Glutamatergic neuron (in vitro differentiated cells): ENCODE measurements at places on chromosomes 4 and X. TPM values are rescaled to one million over a fixed set of nuclear protein-coding genes. Genes with fewer than 3 reads are reported as not detected.

- DNase-seq = no peak
These were observed 82.1 kb downstream of the FIP1L1 start for GRCh38 chr4:53459548-53459947.

DNA sequence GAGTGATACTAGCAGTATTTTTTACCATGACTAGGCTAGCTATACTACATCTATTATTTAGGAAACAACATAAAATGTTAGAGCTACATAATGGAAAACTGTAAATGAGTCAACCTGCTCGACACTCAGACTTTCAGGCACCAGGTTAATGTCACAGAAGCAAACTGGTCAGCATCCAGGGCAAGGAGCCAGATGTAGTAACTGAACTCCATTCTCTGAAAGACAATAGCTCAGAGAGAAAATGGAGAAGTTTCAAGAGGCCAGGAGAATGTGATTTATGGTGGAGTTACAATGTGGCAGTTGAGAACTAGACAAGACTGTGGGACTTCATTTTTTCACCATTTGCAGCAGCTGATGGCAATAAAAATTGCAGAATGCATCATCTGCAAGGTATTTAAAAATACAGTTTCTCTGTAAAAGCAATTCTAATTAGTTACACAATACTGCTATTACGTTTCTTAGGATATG is 342.7 kb upstream of the PABPC4L start:
- DNase-seq = no peak

Gene C4orf50
- 0.56 TPM for total RNA-seq

- no peak for DNase-seq
These were observed 185.7 kb upstream of the ZCCHC13 start for GRCh38 chrX:74117962-74118902.

GRCh38 chr4:94590493-94590892 is 138.8 kb downstream of the PDLIM5 start:
- no peak for DNase-seq

Gene PDLIM5
- total RNA-seq = 32.7 TPM

DNA sequence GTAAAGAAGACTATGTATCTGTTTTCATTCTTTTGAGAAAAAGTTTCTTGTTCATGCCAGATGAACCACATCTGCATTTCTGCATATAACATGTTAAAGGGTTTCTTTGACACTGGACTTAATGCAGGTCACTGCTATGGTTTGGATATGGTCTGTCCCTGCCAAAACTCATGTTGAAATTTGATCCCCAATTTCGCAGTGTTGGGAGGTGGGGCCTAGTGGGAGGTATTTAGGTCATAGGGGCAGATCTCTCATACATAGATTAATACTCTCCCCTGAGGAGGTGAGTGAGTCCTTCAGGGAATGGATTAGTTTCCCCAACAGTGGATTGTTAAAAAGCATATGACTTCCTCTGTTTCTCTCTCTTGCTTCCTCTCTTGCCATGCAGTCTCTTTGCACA is 45.9 kb upstream of the TMEM33 start:
- DNase-seq = no peak

Gene CYBB
- 0.61 TPM for total RNA-seq

- DNase-seq = no peak
These were observed 80.1 kb downstream of the ANAPC4 start for GRCh38 chr4:25457053-25457715.

DNA sequence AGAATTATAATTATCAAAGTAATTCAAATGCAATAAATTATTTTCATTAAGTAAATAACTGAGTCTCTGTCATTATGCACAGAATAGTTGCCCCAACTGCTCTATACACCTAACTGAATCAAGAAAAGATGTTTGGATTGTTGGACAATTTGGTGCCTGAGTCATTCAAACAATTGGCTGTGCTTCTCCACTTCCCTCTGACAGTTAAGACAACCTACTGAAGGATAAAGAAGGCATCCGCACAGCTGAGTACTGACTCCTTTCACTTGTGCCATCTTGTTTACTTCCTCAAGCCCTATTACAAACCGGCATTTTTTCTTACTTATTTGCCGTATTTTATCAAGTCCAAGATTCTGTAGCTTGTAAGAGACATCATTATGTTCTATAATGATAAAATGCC is 110.6 kb upstream of the C1QTNF7 start:
- DNase-seq = no peak

GRCh38 chr4:159328766-159329165 is 225.9 kb downstream of the RAPGEF2 start:
- no peak for DNase-seq

- DNase-seq = no peak
These were observed 156.0 kb upstream of the ANKRD50 start for GRCh38 chr4:124868495-124868894.

- no peak for DNase-seq
These were observed 91.3 kb downstream of the RASGEF1B start for GRCh38 chr4:81380437-81380836.

DNA sequence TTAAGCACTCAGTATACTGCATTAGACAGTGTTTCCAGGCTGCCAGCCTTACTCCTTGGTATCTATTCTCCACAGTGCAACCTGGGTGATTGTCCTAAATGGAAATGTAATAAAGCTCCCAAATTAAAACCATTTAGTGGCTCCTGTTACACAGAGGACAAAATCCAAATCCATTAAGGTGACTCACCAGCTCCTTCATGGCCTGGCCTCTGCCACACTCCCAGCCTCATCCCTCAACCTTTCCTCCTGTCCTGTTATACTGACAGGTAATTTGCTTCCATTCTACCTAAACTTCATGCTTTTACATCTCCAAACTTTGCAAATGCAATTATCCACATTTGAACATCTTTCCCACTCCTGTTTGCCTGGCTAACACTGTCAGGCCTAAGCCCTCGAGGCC is 140.3 kb downstream of the INPP4B start:
- no peak for DNase-seq

DNA sequence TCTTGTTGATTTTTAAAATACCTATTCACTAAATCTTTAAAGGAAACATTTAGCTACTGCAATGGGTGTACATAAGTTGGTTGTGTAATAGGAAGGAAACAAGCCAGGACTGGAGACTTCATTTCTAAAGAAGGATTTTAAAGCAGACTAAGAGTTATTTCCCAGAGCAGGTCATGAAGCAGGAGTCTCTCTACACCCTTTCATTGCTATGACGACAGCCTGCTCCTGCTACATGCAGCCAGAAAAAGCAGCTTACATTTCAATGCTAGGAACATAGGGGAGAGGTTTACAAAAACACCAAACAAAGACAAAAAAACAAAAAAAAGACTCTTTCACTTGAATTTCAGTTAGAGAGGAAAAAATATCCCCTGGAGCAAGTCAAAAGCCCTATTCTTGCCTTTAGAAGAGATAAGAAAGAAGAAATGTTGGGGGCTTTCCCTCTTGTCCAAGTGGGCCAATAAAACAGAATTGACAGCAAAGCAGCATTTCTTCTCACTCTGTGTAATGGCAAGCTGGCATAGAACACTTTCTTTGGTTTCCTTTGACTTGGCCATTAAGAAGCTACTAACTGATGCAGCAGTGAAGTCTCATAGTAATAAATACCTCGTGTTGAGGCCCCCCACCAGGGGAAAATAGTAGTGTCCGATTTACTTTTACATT is 3.4 kb downstream of the SPARCL1 start:
- DNase-seq = no peak

- DNase-seq = no peak
These were observed 292.0 kb downstream of the CCSER1 start for GRCh38 chr4:90419124-90419711.

GRCh38 chrX:74344280-74344622 is 40.3 kb downstream of the ZCCHC13 start:
- DNase-seq = no peak

- no peak for DNase-seq
These were observed 1454.7 kb upstream of the IGFBP7 start for GRCh38 chr4:58564695-58565475.

Gene SOD3
- not detected for total RNA-seq

Gene NUP62CL
- 1.6 TPM for total RNA-seq

GRCh38 chr4:18508786-18509185 is 487.2 kb upstream of the LCORL start:
- no peak for DNase-seq

DNA sequence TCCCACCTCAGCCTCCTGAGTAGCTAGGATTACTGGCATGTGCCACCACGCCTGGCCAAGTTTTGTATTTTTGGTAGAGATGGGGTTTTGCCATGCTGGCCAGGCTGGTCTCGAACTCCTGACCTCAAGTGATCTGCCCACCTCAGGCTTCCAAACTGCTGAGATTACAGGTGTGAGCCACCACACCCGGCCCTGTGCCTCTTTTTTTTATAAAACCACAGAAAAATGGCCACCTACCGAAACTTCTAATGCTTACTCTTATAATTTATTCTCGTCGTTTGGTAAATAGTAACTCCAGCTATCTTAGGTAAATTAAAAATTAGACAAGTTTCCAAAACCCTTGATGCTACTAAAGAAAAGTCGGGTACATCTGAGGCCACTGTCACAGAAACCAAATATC is 54.4 kb downstream of the IRF2 start:
- no peak for DNase-seq

GRCh38 chrX:122972604-122973003 is 211.5 kb upstream of the GRIA3 start:
- DNase-seq = no peak

Gene AASDH
- 12.1 TPM for total RNA-seq

DNA sequence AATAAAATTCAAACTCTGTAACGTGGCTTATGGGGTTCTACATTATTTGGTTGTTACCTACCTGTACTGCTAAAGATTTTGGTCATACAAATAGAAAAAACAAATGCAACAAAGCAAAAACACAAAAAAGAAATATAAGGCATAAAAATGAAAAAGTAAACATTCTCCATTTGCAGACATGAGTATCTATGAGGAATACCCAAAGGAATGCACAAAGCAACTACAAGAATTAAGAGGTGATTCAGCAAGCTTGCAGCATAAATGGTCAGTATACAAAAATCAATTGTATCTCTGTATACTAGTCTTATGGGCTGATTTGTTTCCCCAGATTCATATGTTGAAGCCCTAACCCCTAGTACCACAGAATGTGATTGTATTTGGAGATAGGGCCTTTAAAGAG is 3.6 kb upstream of the PDE5A start:
- DNase-seq = no peak

DNA sequence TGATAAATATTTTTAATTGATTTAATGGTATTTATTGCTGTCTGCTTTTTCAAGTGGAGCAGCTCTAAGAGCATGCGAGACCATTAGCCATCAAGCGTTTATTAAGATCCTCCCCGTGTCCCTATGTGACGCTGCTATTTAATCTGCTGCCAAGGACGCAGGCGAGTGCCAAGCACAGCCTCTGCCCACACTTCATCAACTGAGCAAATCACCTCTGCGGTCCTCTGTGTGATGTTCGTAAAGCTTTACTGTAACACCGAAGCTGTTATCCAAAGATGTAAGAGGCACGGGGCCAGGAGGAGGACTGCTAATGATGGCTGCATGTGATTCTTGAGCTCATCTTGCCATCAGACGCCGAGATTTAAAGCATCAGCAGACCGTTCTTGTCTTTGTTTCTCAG is 79.5 kb downstream of the STOX2 start:
- DNase-seq = no peak

- DNase-seq = no peak
These were observed 136.3 kb downstream of the BCOR start for GRCh38 chrX:39961441-39961840.

DNA sequence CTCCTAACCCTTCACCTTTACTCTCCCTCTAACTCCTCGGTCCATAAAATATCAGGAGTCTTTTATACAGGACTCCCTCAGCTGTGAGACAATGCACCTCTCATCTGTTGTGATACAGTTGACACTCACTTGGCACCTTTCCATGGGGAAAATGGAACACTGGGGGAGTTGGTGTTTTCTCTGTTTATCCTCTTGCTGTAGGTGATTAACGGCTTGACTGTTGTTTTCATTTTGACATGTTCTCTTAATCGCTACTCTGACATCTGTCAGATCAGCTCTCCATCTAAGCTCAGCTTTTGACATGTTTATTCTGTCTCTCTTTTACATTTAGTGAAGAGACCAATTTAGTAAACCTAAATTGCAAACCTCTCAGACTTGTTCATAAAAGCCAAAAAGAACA is 604.8 kb downstream of the TRAM1L1 start:
- DNase-seq = no peak

GRCh38 chrX:109077788-109078187 is 341.4 kb upstream of the IRS4 start:
- DNase-seq = no peak

- DNase-seq = no peak
These were observed 765.3 kb upstream of the SLIT2 start for GRCh38 chr4:19486400-19486799.

Gene CCNA2
- 8.9 TPM for total RNA-seq

Gene ARR3
- not detected for total RNA-seq

DNA sequence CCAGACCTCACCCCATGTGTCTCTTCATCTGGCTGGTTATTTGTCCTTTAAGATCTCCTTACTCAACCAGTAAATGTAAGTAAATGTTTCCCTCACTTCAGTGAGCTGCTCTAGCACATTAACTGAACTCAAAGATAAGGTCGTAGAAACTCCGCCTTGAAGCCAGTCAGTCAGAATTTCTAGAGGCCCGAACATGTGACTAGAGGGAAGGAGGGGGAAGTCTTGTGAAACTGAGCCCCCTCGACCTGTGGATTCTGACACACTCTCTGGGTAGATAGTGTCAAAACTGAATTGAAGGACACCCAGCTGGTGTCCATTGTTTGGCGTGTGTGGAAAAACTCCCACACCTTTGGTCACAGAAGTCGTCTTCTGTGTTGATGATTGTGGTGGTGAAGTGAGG is 933.9 kb downstream of the ADGRL3 start:
- no peak for DNase-seq

DNA sequence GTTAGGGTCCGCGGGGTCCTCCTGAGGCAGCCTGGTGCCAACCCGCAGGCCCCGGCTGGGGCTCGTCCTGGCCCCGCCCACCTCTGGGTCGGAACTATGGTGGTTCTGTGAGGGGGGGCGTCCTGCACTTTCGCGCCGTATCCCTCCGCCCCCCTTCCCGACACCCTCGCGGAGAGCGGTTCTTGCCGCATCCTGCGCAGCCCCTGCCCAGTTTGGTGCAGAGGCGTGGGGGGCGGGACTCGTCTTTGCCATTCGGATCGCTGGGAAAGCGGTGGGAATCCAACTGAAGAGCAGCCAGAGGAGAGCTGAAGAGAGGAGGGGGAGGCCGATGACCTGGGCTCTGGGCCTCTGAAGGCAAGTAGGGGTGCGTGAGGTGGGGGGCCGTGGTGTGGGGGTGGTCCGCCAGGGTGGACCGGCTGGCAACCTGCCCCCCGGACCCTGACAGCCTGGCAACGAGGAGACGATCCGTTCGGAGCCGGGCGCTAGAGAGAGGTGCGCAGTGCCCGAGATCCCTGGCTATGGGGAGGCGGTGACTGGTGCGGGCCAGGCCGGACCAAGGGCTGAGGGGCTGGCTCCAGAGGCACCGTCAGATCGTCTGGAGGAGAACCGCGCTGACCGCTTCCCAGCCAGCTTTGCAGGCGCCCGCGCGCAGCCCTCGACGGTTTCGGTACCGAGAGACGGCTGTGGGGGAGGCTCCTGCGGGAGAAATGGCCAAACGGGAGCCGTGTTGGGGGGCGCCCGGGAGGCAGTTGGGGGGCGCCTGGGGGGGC is at the start of gene GPRASP1:
Gene GPRASP1, plus strand, starts transcription at position 242 of the 770 bp plus-strand sequence. CDS start 2,431 bp downstream, outside the sequence.
- peak; percentile 67 for DNase-seq

- DNase-seq = no peak
These were observed 46.7 kb downstream of the PCGF3 start for GRCh38 chr4:752196-752861.
